IPS DF 6.9 (cell line): ENCODE measurements at places on chromosomes 6 and 20.

DNA sequence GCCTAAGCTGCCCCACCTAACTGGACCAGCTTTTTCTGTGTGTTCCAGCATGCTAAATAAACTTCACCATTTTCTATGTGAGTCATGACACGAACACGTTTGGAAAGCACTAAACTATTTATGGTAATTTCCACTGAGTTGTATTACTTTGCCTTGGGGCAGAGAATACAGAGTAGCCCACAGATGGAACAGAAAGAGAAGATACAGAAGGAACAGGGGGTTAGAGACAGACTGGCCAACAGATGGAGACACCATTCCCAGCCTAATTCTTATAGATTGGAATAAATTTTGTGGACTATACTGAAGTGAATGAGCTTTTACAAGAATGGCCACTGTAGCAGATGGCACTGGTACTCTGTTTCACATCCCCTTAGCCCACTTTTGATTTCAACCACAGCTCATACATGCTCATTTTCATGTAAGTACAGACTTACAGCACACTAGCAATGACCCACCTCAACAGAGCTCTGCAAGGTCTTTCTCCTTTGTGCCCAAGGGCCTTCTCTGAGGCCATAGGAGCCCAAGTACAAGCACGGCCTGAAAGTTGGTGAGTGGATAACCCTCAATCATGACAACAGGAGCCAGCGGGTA is 13.1 kb upstream of the NT5DC1 start:
- DNase-seq, result no peak

DNA sequence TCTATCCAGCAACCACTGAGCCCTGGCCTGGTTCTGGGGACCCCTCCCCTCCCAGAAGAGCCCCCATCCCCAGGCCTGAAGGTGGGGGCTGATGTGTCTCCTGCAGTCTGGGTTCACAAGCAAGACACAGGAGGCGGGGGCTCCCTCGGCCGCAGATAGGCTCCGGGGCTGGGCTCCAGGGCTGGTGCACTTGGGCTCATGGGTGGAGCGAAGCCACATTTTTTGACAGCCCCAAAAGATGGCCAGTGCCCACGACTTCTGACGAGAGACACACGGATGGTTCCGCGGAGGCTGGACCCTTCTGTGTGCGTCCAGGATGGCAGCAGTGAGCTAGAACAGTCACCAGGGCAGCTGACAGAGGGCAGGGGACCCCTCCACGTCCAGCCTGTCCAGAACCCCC is 57.1 kb upstream of the GATA5 start:
- no peak for DNase-seq

GRCh38 chr20:9353916-9354276 is 160.5 kb upstream of the LAMP5 start:
- DNase-seq, result no peak

GRCh38 chr20:6265204-6265904 is 142.5 kb upstream of the FERMT1 start:
- no peak for DNase-seq

DNA sequence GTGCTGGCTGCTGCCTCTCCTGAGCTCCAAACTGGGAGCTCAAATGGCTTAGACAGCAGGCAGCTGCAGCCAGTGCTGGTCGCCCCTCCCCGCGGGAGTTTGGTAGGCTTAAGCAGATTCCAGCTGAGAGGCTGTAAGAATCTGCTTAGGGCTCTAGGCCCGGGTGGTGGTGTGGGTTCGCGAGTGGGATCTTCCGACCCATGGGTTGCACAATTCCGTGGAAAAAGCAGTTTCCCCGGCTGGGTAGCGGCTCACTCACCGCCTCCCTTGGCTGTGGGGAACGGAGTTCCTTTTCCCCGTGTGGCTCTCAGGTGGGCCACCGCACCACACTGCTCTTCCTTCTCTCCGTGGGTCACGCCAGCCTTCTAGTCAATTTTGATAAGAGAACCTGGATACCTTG is 232.5 kb downstream of the PKHD1 start:
- no peak for DNase-seq

GRCh38 chr6:149964308-149965193 is 808 bp downstream of the ULBP1 start:
- no peak for DNase-seq

DNA sequence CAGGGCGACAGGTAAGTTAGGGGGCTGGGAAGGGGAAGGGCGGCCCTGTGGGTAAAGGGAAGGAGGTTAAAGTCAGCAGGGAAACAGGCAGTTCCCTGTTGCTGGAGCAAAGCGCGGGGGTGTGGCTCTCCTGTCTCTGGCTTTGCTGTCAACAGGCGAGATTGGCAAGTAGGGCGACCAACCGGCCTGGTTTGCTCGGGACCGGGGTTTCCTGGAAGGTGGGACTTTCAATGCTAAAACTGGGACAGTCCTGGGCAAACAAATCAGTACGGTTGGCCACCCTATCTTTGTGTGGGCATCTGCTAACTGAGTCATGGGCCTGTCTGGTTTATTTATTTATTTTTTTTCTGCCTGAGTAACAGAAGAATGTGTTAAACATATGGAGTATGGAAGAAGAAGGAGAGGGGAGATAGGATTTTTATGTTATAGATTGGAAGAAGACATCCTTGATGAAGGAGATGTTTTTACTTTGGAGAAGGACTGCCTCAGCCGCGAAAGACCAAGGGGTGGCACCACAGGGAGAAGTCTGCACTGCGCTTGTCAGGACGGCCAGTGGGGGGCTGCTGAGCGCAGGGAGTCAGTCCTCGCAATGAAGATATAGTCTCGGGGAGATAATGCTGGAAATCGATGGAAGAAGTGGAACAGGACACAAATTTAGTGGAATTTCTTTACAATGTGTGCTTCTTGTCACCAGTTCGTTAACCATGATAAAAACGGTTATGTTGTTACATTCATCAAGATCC is 43.4 kb upstream of the ESR1 start:
- peak; percentile 92 for DNase-seq

DNA sequence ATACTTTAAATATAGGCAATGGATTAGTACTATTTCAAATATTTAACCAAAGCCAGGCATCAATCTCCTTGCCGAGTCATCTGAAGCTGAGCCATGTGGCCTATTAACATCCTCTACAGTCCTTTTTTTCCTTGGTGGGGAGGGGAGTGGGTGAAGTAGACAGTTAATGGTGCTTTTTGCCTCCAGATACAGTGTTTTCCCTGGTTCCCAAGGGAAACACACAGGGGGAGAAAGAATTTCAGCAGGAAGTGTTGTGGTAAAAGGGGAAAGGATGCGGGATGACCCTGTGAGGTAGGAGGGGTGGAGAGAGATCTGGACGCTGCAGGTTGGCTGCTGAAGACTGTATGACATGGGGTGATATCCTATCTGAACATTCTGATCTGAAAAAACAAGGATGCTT is 9.6 kb downstream of the CLDN20 start:
- no peak for DNase-seq

DNA sequence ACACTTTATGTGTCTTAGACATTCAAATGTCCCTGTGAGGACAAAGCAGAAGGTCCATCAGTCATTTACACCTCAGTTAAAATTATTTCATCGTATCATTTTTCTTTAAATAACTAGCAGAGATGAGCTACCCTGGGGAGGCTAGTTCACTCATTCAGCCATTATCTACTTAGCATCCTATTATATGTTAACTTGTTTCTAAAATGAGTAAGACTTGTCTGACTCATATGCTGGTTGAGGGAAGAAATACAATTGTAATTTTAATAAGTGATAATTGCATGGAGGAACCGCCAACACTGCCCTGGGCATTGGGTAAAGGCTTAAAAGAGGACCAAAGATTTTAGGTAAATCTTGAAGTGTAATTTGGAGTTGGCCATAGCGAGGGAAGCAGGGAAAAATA is 12.4 kb upstream of the PTPRK start:
- DNase-seq, result no peak

DNA sequence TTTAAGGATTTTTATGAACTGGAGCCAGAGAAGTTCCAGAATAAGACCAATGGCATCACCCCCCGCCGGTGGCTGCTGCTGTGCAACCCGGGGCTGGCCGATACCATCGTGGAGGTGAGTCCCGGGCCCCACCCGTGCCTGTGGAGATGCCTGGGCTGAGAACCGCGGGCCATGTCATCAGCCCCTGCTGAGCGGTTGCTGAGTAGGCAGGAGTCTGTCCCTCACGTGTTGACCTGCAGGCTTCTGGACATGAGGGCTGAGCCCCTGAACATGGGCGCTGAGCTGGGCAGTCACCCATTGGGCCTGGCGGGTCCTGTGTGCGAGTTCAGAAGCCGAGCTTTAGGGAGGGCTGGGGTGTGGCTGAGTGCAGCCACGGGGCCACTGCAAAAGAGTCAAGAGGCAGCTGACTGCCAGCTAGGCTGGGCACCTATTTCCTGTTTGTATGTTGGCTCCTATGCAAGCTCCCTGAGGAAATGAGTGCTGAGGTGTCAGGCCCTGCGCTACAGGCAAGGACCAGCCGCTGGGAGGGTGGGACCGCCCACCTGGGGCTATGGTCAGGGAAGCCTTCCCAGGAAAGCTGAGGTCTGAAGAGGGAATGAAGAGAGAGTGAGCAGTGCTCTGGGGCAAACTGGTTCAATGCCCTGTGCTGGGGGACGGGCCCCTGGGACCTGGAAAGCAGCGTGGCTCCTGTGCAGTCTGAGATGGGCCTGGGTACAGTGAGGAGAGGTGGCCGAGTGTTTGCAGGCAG is 34.3 kb downstream of the PYGB start:
- DNase-seq, result no peak
